RWPE2 (cell line): ENCODE measurements at places on chromosomes 4 and X.

DNA sequence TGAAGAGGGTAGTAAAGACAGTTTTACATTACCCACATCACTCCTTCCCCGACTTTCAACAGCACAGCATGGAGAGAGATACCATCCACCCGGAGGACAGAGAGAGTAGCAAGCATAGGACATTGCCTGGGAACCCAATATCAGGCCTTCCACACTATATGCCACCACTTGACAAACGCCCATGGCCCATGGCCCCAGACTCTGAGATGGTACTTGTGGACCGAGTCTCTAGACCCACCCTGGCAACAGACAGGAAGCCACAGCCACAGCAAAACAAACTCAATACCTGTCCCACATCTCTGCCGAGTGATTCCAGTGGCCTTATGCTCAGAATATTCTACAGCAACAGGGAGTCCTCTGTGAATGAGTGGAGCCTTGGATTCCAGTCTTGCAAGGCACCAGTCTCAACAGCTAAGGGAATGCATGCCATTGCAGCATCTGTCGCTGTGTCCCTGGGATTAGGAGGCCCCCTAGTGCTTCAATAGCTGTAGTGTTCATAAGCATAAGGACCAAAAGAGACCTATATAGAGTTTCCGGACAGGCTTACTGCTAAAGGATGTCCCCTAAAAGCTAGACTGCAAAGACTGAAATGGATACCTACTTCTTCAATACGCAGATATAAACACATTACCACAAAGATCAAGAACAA, 14.7 kb upstream of the CT55 start:
- no peak overlapping the region for H3K4me3 ChIP-seq
- H3K4me1 ChIP-seq: no peaks in the 10 kb centered on the region
- no peak overlapping the region for H3K27ac ChIP-seq
- H3K27me3 ChIP-seq: no peaks in the 10 kb centered on the region
- H3K36me3 ChIP-seq: no peaks in the 10 kb centered on the region

DNA sequence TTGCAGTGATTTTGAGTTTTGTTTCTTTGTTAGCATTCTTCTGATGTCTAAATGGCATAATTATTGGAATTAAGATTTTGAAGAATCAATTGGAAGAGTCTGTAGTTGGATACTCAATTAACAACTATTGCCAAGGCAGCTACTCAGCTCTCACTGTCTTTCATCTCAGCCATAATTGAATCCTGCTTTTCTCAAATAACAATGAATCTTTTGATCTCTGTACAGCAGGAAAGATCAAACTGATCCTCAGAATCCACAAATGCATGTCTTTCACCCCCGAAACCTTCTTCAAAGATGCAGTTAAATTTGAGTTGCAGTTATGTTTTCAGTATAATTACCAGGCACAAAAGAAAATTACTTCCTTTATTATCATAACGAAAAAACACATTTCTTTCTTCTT, 86.2 kb downstream of the MAD2L1 start:
- no peaks in the 10 kb centered on the region for H3K36me3 ChIP-seq
- H3K4me1 ChIP-seq: no peaks in the 10 kb centered on the region
- H3K27ac ChIP-seq: no peak overlapping the region
- H3K4me3 ChIP-seq: no peak overlapping the region
- H3K27me3 ChIP-seq: no peaks in the 10 kb centered on the region
- DNase-seq: no peak

DNA sequence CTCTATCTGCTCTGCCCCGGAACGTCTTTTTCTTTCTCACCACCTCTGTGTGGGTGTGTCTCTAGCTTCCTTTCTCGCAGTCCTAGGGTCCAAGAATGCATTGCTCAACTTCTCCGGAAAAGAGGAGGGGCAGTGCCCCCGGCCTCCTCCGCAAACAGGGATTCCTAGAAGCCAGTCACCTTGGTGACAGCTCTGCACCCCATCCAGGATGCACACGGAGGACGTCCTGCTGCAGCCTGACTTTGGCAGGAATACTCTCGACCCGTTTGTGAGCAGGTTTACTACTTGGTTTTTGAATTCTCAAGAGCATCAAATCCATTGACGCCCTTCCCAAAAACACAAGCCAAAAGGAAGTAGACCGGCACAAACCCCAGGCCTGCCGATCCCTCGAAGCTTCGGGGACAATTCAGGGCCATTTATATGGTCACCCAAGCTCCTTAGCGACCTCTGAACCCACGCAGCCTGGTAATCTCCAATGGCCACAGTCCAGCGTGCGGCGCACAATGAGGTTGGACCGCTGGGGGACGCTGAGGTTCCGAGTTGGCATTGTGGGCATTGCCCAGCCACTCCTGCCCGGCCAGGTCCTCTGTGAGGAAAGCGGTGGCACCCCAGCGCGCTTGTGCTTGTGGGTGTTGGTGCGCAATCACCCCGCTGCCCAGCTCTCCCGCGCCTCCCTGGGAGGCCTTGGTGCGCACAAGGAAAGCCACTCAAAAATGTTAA, 9.8 kb downstream of the NKX3-2 start:
- no peaks in the 10 kb centered on the region for H3K4me1 ChIP-seq
- peaks cover 96% of the 10 kb centered on the region for H3K27me3 ChIP-seq
- no peak overlapping the region for H3K4me3 ChIP-seq
- H3K27ac ChIP-seq: no peak overlapping the region
- peak; percentile 42 for DNase-seq
- no peaks in the 10 kb centered on the region for H3K36me3 ChIP-seq

- no peak overlapping the region for H3K4me3 ChIP-seq
- no peaks in the 10 kb centered on the region for H3K36me3 ChIP-seq
- peaks cover 20% of the 10 kb centered on the region for H3K27me3 ChIP-seq
- no peaks in the 10 kb centered on the region for H3K4me1 ChIP-seq
Observed at GRCh38 chr4:5869966-5870619, 22.8 kb downstream of the CRMP1 start.

GRCh38 chrX:70436343-70436742, 8.3 kb upstream of the DLG3 start:
- DNase-seq: no peak
- H3K27me3 ChIP-seq: no peaks in the 10 kb centered on the region
- H3K36me3 ChIP-seq: no peaks in the 10 kb centered on the region
- peaks cover 9% of the 10 kb centered on the region for H3K4me1 ChIP-seq
- no peak overlapping the region for H3K27ac ChIP-seq

- H3K4me1 ChIP-seq: peaks cover 8% of the 10 kb centered on the region
- no peak for DNase-seq
- H3K4me3 ChIP-seq: no peak overlapping the region
- no peak overlapping the region for H3K27ac ChIP-seq
Observed at GRCh38 chr4:29540439-29541102, 1179.6 kb upstream of the PCDH7 start.
